ENCODE measurements at places on chromosomes 6 and 20.

DNA sequence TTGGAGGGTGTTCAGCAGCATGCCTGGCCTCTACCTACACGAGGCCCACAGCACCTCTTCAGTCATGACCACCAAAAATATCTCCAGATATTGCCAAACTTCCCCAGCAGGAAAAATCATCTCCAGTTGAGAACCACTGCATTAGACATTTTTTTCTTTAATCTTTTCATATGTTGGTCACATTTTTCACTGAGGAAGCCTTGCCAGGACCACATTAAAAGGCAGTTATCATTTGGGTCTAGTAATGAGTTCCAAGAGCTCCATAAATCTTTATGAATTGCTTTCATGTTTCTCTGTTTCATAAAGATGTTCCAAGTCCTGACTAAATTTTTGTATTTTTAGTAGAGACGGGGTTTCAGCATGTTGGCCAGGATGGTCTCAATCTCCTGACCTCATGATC, 28.8 kb downstream of the MTRES1 start:
- no peak for DNase-seq

DNA sequence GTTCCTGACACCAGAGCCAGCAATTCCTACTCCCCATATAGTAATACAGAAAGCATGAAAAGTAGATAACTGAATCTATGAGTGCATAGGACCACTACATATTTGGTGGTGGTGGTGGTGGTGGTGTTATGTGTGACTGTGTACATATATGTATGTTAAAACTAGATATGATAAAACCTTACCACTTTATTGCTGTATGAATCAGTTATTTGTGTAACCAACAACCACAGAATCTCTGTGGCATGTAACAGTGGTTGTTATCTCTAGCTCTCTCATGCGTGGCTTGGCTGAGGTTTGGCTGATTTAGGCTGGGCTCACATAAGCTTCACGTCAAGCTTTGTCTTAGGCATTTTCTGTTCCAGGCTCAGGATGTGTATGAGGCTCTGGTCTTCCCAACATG, 55.7 kb downstream of the PLCB1 start:
- DNase-seq, result no peak

- no peak for DNase-seq
Observed at GRCh38 chr20:62644044-62644795, 1.9 kb downstream of the SLCO4A1 start.

GRCh38 chr20:53527196-53527595, 66.4 kb downstream of the ZNF217 start:
- no peak for DNase-seq

- no peak for DNase-seq
Observed at GRCh38 chr6:118281291-118281690, 266.8 kb upstream of the PLN start.

DNA sequence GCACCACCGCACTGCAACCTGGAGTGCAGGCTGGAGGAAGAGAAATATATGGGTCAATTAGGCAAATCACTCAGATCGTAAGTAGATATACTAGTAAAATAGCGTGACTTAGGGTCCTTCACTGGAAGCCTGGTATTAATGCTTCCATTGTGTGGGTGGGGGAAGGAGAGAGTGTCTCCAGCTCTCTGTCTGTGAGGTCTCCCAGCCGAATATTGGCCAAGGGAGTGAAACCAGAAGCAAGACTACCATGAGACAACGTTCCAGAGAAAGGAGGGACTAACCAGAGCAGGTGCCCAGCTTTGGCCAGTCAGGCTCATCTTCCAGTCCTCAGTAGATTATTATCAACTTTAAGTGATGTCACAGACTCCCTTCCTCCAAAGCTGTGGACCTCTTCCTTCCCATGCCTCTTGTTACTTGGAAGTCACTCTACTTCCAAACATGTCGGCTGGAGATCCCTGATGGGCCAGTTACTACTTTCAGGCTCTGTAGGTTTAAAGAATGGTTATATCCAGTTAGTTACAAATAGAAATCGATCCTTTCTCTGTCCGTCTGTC, 28.8 kb downstream of the MTHFD1L start:
- no peak for DNase-seq

DNA sequence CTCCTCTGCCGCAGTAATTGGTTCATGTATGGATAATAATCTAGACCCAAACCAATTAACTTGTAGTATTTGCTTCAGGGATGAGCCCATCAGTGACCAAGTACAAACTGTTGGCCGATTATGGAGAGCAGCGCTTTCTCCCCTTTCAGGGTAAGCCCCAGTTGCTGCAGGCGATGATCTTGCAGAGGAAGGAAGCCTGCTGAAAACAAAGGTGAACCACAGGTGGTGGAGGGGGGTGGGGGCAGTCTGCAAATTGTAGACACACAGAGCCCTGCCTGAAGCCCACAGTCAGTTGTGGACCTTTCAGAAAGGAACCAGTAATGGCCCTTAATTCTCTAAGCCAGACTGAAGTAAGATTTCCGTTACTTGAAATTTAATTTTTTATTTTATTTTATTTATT, 167.9 kb upstream of the JARID2 start:
- DNase-seq, result no peak

- no peak for DNase-seq
Observed at GRCh38 chr6:27986928-27987725, 30.1 kb downstream of the OR2B6 start.

GRCh38 chr6:108825326-108825725, 22.9 kb upstream of the ARMC2 start:
- no peak for DNase-seq

DNA sequence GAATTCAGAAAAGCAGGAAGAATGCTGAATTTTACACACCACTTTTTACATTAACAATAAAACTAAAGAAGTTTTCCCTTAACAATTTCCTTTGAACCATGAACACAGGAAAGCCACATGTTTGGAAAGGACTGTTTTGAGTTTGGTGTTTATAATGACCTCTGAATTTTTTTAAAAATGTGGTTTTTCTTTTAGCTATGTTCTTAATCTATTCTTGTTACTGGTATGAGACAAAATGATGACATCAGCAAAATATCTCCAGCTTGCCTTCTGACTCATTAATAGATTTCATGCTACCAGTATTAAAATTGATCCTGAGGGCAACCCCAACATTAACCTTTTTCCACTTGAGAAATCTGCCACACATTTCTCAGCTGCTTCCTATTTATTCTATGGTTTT, 217.5 kb upstream of the THEMIS start:
- DNase-seq, result no peak

GRCh38 chr6:90098001-90098531, 198.6 kb downstream of the BACH2 start:
- DNase-seq, result no peak

GRCh38 chr20:57882451-57883161, 172.8 kb upstream of the PMEPA1 start:
- DNase-seq, result no peak

GRCh38 chr20:15220009-15220656, 882.7 kb upstream of the FLRT3 start:
- no peak for DNase-seq

DNA sequence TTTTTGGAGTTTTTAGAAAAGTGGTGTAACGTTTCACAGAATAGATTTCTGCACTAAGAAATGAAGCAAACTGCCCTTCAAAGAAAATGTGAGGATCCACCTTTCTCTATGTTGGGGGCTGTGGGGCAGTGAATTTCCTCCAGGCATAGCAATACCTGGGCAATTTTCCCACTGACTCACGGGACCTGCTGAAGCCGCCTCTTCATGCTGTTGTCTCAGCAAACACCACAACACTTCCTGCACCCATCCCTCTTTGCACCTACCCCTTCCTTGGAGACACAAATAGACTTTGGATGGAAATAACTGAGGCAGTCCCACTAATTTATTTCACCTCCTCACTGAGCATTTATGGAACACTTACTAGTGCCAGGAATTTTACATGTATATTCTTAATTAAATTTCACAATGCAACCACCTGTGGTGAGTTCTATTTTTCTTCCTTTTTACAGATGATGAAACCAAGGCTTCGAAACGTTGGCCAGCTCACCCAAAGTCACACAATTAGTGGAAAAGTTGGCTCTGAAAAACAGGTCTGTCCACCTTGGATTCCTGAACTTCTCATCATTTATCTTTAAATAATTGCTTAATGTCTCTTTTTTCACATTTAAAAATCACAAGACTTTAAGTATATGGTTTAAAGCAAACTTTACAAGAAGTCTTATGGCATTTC, 17.2 kb upstream of the ADGRF1 start:
- DNase-seq, result no peak

GRCh38 chr6:118509009-118509617, 39.0 kb upstream of the PLN start:
- DNase-seq, result peak; percentile 18

GRCh38 chr20:34109442-34109841, 2.6 kb downstream of the EIF2S2 start:
- no peak for DNase-seq

DNA sequence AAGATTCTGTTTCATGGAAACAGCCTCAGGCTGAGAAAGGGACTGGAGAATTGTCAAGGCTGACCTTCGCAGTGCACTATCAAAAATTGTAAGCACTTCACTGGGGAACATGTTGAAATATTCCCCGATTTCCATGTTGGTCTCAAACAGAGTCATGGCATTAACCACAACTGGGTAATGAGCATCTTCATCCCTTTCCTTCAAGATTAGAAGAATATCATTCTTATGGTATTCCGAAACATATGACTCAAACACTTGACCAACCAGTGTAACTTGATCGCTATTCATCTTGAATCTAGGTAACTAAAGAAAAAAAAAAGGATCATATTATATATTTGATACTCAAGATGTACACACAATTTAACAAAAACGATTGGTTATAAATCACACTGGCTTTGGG, 3.5 kb downstream of the MCM9 start:
- DNase-seq, result no peak

DNA sequence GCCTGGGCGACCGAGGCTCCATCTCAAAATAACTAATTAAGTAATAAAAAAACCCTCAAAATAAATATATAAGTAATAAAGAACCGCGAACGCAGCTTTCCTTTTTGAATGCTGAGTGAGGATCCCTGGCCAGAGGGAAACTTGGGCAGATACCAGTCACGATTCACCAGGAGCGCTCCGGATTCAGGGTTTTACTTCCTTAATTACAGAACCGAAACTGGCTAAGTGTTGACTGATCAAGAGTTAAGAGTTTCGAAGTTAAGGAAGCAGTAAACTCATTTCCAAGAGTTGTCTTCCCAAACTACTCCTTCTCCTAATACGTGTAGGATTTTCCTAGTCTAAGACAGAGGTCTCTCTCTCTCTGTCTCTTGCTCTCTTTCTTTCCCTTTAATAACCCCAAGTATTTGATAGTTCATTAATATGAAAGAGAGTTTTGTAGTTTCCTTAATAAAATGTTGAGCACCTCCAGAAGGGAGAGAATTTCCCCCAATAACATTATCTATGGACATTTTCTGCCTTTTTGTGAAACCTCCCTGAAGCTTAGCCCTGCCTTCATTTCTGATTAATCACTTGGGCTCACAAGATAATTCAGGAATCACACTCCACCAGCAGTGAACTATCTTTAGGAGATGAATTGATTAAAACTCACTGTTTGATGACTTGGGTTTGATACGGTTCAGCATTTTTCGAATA, 61.4 kb upstream of the ZNF217 start:
- no peak for DNase-seq

Data from substantia nigra (tissue), 51 donors.